ENCODE measurements at places on chromosomes 4 and X.

DNA sequence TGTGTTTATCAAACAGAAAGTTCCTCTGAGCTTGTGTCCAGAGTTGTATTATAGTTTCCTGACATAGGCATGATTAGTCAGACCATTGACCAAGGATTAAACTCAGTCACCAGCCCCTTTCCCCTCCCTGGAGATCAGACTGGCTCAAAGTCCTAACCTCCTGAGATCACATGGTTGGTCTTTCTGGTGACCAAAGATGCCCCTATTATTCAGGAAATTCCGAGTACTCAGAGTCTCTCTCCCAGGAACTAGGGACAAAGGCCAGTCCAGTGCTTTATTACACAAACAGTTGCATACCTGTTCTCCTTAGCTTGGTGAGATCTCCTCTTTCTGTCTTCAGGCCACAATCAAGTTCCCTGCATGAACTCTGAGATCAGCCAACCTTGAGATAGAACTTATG is 14.5 kb upstream of the ENPP6 start:
- no peak for DNase-seq

DNA sequence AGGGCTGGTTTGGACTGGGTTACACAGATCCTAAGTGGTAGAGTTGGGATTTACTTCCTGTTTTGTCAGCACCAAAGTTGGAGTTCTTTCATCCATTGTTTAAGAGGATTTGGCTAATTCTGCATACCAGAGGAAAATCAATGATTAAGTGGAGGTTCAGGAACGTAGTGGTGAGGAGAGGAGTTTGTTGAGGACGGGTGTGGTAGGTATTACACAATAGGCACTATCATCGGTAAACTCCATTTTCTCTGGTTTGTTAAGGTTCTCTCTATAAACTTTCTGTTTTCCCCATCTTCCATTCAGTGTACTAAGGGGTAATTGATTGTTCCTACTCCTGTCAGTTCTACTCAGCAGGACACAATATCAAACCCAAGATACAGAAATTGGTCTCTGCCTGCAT is 107.5 kb upstream of the VCX2 start:
- no peak for DNase-seq

DNA sequence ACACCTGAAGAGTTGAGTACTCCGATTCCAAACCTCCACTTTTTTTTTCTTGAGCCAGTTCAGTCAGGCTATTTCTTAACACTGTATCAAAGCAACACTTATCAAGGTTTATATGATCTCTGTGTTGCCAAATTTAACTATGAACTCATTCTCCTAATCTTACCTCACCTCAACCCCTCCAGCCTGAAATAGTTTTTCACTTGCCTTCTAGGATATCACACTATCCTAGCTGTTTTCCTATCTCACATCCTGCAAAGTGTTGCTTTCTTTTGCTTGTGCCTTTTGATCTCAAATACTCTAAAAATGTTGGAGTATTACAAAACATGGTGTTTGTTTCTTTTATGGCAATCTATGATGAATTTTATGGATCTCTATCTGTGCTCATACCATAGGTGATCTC is 415.0 kb downstream of the CFAP47 start:
- DNase-seq: peak; percentile 1

DNA sequence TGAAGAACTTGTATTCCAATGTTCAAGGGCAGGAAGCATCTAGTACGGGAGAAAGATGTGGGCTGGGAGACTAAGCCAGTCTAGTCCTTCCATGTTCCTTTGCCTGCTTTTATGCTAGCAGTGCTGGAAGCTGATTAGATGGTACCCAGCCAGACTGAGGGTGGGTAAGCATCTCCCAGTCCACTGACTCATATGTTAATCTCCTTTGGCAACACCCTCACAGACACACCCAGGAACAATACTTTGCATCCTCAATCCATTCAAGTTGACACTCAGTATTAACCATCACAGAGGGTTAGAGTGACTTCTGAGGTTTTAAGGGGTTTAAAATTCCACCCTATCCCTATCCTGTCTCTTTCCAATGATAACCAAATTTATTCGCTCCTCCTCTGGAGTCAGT is 6.5 kb downstream of the HMGN5 start:
- DNase-seq: no peak

DNA sequence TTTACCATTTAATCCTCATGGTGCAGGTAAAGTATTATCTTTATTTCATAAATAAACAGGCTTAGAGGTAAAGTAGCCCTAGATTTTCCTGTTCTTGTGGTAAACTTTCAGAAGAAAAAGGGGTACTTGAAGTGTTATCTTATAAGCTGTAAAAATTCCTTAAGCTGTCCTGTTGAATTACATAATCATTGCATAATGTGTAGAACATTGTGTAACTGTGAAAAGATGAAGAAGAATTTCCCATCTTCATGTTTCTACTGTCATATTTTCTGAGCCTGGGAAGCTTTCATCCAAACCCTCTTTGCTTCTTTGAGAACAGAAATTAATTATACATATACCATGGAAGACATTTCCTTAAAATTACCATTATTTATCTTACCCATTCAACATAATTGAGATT is 90.5 kb downstream of the ELOVL6 start:
- DNase-seq: no peak

GRCh38 chr4:6806924-6807626 is 24.5 kb downstream of the KIAA0232 start:
- DNase-seq: peak; percentile 7

DNA sequence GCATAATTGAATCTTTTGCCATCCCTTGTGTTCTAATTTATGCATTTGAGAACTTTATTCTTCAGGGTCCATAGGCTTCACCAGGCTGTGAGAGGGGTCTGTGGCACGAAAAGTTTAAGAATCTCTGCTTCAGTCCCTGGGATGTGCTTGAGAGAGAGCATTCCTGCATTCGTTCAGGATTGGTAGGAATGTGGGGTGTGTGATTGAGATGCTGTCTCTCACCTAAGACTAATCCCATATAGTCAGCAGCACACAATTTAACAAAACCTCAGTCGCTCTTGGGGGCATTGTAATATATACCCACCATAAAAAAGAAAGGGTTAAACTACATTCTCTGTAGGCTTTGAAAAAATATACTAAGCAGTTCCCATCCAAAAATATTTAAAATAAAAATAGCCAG is 41.7 kb downstream of the PTTG2 start:
- DNase-seq: no peak

GRCh38 chr4:124941267-124941666 is 228.7 kb upstream of the ANKRD50 start:
- DNase-seq: peak; percentile 82
